NB4 (cell line): ENCODE measurements at places on chromosomes 5 and 9.

DNA sequence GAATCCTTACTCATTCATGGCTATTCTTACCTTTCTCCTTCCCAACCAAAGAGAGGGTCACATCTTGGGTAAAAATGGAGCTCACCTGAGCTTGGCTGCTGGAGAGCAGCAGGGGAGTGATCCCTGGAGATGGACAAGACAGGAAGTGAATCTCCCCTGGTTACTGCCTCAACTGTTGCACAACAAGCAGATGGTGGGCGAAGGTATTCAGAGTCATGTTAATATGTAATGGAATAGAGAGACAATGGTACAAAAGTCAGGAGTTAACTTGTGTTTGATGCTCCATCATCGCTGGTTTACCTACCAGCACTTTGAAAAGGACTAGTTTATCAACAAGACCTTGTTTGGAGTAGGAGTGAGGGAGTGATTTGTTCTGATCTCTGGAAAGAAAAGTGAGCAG is 13.0 kb upstream of the PLPP1 start:
- peak; percentile 13 for DNase-seq

DNA sequence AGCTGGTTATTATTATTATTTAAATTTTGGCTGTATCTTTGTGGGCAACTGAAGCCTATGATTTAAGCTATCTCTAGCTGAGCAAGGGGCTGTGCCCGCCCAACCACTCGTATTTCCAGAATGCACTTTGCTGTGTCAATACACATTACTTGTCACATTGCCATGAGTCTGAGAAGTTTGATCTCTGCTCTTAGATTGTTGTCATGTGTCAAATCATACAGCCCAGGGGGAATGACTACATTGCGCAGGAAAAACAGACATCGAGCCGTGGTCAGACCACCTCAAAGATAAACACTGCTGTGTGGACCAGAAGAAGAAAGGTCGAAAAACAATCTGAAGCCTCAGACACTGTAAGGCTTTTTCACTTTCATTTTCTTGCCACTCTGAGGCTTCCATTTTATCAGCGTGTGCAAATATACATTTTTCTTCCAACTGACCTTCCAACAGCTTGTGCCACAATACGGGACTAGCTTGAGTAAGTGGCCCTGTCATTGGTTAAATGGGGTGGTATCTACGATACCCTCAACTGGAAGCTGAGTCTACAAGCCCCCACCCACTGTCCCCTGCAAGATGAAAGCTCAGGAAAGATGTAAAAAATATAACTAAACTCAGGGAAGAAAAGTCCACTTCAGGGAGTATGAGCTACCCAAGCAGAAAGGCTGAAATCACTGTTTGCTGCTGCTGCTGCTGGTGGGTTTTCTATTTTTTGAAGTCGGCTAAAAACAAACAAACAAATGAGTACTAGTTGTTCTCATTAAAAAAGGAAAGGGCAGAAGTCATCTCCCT is 603.0 kb downstream of the BNC2 start:
- peak; percentile 30 for DNase-seq

DNA sequence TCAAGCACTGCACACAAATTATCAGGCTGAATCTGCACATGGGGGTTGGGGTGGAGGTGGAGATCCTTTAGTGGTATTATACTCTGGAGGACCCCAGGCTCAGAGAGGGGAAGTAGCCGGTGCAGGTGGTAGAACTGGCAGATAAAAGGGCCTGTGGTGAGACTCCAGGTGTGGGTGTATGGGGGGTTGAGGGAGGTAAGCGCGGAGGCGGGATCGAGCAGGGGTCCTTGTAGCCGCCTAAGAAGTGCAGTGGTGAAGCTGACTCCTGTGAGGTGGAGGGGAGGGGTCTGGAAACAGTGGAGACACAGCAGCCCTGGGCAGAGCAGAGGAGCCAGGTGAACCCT is 841 bp downstream of the ACSL6 start:
- DNase-seq: no peak

DNA sequence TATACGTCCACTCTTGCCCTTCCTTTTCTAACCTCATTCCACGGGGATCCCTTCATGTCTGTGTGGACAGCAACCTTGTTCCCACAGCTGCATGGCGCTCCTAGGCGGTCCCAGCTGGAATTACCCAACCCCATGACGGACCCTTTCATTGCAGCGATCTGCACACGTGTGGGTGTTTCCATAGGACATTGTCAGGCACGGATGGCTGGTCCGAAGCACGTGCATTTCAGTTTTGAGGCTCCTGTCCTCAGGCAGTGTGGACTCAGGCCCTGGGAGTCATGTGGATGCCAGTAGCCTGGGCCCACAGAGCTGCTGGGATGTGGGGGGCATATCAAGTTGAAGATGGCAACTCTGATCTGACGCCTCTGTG is 15.0 kb downstream of the CARD19 start:
- no peak for DNase-seq

GRCh38 chr5:179771311-179771895 is 22.4 kb upstream of the LTC4S start:
- no peak for DNase-seq

DNA sequence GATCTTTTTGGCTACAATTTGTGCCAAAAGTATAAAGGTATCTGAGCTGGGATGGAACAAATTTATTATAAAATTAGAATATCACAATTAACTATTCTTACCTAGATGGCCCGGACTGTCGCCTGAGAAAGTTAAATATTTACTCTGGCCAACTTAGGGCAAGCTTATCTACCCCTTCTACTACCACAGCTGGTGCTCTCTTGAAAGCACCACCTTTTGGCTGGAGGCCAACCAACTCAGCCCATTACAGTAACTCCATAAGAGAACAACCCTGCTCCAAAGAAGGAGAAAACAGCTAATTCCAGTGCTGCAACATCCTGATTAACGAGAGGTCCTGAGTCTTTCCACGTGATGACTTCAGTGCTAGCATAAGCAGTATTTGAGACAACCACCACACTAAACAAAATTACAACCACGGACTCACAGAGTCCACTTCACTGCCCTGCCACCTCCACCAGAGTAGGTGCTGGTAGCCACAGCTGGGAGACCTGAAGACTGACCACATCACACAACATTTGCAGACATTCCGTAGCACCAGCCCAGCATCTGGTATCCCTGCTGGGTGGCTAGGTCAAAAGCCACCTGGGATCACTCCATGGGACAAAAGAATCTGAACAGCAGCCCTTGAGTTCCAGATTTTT is 43.2 kb downstream of the RGMB start:
- no peak for DNase-seq

DNA sequence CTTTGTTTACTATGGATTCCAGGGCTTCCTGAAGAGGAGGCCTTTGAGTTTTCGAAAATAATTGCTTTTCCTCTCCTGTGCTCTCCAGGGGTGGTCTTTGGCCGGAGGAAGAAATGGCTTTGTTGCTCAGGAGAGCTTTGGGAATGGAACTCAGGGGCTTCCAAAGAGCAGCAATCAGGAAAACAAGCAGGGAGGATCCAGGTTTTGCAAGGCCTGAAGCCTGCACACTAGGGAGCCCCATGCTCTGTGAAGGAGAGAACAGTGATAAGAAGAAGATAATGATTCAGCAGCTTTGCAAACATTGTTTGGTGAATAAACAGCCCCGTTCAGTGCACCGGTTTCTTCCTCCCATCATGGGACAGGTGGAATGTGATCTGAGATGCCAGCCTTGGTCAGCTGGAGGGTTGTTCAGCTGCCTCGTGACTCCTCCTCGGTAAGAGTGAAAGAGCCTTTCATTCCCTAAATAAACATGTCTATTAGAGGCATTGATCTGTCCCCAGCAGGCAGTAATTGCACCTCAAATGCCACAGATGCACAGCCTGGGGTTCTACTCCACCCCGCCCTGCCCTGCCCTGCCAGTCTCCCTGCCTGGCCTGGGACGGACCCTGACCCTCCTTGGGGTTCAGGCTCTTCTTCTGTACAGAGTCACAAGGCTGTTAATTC is 11.5 kb upstream of the ALDH1B1 start:
- no peak for DNase-seq

GRCh38 chr5:11852717-11853087 is 51.5 kb downstream of the CTNND2 start:
- DNase-seq: no peak

DNA sequence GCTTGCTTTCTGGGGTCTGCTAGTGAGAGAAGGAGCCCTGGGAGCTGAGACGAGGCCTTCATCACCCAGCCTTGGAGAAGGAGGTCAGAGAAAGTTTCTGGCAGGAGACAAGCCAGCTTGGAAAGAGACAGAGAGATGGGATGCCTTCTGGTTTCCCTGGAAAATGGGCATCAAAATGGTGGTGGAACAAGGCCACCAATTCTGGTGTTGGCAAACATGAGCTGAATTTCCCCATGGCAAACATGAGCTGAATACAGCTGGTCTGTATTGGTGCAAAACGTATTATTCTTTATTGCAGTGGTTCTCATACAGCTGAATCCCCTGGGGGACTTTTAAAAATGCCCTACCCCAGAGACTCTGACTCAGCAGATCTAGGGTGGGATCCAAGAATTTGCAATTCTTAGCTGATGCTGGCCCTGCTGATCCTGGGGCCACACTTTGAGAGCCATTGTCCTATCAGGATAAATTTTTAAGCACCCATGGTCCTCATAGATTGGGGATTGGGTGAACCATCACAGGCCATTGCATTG is 39.1 kb upstream of the S1PR3 start:
- peak; percentile 70 for DNase-seq

DNA sequence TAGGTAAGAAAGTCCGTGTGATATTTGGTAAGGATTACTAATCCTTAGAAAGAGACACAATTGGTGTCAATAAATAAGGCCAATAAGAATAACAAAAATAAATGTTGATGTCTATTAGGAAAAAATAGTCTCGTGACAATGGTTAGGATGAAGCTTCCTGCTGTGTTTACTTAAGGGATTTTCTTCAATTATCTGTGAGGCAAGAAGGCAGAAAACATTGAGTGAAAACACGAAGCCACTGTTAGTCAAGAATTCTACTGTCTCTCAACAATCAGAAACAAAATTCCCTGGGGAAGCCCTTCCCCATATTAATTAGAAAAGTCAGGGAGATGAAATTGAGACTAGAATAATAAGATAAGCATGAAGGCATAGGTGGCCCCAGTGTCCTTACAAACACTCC is 149.0 kb downstream of the SYK start:
- no peak for DNase-seq

GRCh38 chr9:95460518-95461164 is 56.1 kb downstream of the PTCH1 start:
- DNase-seq: no peak

DNA sequence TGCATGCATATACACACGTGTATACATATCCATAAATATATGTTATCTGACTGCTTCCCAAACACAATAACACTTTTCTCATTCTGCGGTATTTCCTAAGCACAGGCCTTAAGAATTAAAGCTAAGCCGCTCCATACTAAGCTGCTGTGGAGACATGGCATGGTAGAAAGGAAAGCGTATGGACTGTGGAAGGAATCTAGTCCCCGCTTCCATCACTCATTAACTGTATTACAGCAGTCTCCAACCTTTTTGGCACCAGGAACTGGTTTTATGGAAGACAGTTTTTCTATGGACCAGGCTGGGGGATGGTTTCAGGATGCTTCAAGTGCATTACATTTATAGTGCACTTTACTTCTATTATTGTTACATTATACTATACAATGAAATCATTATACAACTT is 11.3 kb downstream of the CDKL3 start:
- DNase-seq: no peak

DNA sequence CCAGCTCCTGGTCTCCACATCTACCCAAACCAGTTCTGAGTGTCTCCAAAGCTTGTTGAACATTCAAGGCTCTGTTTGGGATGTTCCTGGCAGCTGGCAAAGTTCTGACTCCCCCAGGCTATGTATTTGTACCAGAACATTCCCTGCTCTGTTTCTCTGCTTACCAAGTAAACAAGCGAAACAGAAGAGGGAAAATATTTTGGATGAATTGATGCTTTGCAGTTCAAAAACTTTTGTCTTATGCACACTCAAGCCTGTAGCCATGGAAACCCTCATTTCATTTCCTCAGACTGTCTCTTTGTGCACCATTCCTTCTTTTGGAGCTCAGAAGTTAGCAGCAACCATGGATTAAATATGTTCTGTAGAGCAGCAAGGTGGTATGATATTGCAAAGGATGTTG is 145.8 kb downstream of the ACTL7B start:
- no peak for DNase-seq

DNA sequence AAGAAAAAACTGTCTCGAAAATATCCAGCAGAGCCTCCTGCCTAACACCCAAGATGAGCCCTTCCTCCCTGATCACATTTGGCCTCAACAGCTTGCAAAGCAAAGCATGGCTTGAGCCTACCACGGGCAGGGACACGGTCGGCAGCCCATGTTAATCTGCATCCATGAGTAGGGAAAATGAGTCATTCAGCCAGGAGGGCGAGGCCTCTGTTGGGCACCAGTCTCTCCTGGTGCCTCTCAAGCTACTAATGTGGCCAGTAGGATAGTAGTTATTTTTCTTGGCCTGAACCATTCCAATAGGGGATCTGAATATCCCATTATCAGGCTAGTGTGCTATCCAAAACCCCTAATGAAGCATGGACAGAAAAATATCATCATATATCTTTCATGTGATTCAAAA is 43.0 kb upstream of the SHB start:
- DNase-seq: no peak

- no peak for DNase-seq
These were observed 231.6 kb downstream of the ELAVL2 start for GRCh38 chr9:23594421-23594820.
